ENCODE measurements at places on chromosomes 3 and 15.

- no peak for DNase-seq
Measured at GRCh38 chr15:74283368-74283767, 47.2 kb downstream of the CCDC33 start.

GRCh38 chr15:87080547-87080946 is 1000.9 kb downstream of the AGBL1 start:
- no peak for DNase-seq

DNA sequence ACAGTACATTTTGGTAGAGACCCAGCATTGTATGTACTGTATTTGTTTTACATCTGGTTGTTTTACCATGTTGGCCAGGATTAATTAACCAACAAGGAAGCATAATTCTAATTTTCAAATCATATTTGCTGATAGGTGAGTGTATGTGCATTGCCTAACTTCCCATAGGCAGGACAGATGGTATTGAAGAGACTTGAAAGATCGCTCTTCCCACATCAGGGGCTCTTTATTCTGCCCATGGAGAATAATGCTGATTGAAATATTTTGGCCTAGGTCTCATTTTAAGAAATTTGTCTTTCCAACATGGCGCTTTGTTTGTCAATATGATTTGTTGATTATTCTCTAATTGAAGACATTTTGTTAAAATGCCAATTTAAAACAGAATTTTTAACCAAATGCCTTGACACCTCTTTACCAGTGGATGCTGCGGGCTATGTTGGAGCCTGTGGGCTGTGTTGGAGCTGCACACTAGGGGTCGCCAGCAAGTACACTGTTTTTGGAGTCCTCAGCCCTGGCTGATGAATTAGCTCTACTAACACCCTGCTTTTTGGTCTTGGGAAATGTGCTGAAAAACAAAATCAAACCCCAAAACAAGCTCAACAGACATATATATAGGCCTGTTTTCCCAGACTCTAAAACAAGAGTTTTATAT is 5.3 kb downstream of the P2RY12 start:
- no peak for DNase-seq

DNA sequence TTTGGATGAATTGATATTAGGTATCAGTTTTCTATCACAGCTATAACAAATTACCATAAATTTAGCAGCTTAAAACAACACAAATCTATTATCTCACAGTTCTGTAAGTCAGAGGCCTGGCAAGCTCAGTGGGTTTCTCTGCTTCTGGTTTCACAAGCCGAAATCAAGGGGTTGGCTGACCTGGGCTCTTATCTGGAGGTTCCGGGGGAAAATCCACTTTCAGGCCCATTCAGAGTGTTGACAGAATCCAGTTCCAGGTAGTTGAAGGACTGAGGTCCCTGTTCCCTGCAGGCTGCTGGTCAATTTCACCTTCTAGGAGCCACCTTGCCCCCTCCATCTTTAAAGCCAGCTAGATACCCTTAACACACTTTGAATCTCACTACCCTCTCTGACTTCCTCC is 11.1 kb upstream of the HHATL start:
- no peak for DNase-seq

- DNase-seq = no peak
Measured at GRCh38 chr3:30122359-30122758, 484.0 kb upstream of the TGFBR2 start.

All from SW480 (cell line).